ENCODE measurements at places on chromosomes 2 and 18.

GRCh38 chr2:218271487-218271797 is 1.1 kb downstream of the PNKD start:
- no peak for DNase-seq

DNA sequence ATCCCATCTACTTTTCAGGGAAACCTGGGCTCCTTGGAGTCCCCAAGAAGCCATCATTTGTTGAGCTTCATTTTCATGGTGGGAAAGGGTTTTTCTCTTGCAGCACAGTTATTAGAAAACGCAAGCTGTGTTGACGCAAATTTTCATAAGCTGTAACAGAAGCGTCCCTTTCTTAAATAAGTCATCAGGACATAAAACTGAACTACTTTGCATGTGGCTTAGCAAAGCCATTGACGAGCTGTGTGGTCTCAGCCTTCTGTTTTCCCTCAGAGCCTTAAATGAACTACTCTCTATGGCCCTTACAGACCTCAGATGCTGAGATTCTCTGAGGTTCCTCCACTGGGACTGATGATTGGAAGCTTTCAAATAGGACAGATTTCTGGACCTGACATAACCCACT is 85.1 kb downstream of the ARL4C start:
- no peak for DNase-seq

- no peak for DNase-seq
These were observed 6.1 kb upstream of the INO80B start for GRCh38 chr2:74448771-74449170.

GRCh38 chr2:235854276-235854675 is 313.9 kb downstream of the GBX2 start:
- DNase-seq, result no peak

DNA sequence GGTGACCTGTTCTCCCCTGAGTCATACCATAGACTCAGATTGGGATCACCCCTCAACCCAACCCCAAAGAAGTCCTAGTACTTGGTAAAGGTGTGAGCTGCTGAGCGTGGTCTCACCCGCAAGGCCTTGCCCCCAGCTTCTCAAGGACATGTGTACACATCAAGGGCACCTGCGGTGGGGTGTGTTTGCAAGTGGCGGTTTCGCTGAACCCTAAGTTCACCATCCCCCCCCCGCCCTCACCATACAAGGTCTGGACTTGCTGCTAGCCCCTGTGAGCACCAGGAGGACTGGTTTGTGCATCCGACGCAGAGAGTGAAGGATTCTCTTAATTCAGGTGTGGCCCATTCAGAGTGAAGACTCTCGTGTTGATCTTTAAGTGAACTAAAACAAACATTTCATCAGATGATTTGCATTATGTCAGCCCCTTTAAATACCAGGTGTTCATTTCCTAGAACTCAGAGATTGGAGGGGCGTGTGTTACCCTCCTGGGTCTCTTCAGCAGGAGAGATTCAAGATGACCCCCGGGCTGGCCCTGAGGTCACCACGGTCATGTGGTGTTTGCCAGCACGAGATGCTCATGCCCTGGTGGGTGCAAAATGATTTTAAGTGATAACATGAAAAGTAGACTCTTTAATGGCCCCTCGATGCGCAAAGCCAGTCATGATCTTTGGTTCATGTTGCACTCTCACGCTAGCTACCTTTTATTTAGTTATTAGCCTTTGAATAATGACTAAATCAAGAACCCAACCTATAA is 27.8 kb downstream of the MTERF4 start:
- no peak for DNase-seq

DNA sequence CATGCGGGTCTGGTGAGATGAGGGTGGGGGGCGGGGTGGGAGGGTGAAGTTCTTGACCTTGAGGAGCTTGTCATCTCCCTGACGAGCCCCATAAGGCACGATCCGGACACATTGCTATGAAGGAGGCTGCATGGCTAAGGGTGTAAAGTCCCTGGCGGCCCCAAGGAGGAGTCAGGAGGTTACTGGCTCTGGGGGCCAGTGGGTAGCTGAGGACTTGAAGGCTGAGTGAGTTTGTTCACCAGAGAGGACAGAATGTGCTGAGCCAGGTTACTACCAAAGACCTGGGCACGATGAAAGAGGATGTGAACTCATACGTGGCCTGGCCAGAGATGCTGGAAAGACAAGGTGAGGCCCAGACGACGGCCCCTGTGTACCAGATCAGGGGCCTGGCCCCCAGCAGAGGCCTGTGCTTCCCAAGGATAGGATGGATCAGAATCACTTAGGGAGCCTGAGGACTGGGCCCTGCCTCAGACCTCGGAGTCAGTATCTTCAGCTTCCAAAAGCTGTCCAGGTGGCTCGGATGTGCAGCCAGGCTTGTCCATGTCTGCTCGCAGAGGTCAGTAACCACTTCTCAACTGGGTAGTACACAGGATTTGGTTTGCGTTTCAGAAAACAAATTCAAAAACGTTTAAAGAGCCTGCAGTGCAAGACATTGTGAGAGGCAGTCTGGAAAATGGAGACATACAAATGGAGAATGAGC is 110.9 kb downstream of the RNF144A start:
- DNase-seq, result no peak

GRCh38 chr2:65212115-65212514 is 15.5 kb upstream of the ACTR2 start:
- no peak for DNase-seq

- DNase-seq, result peak; percentile 77
These were observed 23.9 kb upstream of the CCDC68 start for GRCh38 chr18:54983041-54983686.

DNA sequence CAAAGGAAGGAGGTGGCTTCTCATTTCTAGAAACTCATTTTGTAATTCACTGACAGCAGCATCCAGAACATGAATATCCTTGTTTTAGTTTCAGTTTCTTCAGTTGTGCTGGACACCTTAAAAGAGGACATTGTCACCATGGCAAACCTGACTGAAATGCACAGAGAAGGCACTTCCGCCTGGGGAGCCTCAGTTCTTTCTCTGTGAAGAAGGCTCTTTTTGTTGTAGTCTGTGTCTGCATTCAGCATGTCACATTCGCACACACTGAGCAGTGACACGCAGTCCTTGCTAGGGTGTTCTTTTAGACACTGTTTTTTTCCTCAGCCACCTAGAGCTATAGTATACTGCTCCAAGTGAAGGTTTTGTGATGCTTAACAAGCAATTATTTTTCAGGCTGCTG is 9.5 kb upstream of the RPRM start:
- DNase-seq, result no peak

DNA sequence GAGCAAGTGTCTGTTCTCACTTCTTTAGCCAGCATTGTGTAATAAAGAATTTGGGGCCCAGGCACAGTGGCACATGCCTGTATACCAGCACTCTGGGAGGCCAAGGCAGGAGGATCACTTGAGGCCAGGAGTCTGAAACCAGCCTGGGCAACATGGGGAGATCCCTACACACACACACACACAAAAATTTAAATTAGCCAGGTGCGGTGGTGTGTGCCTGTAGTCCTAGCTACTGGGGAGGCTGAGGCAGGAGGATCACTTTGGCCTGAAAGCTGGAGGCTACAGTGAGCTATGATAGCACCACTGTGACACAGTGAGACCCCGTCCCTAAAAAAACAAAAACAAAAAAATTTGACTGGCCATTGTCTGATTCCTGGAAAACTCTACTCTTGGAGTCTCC is 8.3 kb downstream of the REV1 start:
- DNase-seq, result no peak

DNA sequence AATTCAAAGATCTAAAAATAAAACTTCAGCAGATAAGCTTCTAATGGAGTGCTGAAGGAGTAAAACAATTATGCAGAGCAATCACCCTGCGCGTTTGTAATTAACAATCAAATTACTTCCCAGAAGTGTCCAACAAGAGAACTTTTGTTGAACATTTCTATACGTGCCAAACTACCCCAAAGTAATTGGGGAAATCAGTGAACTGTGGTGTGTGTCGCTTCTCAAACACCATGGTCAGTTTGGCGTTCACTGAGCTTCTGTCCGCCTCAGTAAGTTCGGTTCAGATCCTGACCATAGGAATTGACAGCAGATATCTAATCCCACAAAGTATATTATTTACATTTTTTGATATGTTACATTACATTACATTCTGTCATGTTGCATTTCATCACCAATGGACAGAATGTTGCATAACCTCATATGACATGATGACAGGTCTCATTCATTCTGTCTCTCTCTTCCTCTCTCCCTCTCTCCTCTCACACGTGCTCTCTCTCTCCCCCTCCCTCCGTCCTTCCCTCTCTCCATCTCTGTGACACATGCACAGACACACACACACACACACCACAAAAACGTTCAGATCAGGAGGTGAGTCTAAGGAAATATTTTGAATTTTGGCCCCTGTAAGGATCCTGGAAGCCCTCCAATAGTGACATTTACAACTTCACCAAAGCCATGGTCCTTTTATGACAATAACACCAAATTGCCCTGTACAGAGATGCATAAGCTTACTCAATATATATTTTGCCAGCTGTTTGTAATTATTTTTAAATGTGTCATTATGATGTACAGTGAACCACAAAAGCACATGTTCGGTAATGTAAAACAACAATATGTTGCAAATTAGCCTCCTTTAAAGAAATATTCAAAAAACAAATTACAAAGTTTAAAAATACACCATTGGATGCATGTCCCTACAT is 269.2 kb downstream of the FIGN start:
- no peak for DNase-seq

GRCh38 chr2:223894009-223894408 is 51.1 kb downstream of the WDFY1 start:
- no peak for DNase-seq

GRCh38 chr2:240232264-240232915 is 91.9 kb upstream of the OTOS start:
- no peak for DNase-seq

DNA sequence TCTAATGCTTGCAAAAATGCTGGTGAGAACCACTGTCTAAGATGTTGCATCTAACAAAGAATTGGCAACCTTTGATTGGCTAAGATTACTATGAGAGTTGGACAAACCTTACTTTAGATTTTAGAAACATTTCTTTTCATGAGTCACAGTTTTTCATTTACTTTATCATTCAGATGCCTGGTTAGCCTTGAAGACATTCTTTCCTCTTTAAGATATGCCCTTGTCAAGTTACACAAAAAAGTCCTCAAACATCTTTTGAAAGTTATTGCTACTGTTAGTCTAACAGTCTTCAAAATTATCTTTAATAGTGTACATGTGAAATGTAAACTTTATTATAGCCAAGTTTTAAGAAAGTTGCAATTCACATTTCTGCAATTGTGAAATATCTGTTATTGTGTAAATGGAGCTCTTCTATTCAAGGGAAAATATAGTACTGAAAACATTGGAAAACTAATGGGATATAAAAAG is 276.3 kb downstream of the RND3 start:
- DNase-seq, result no peak

- DNase-seq, result no peak
These were observed 8.9 kb downstream of the TFPI start for GRCh38 chr2:187545238-187545751.

GRCh38 chr2:3754795-3755194 is 51.4 kb downstream of the DCDC2C start:
- DNase-seq, result no peak

DNA sequence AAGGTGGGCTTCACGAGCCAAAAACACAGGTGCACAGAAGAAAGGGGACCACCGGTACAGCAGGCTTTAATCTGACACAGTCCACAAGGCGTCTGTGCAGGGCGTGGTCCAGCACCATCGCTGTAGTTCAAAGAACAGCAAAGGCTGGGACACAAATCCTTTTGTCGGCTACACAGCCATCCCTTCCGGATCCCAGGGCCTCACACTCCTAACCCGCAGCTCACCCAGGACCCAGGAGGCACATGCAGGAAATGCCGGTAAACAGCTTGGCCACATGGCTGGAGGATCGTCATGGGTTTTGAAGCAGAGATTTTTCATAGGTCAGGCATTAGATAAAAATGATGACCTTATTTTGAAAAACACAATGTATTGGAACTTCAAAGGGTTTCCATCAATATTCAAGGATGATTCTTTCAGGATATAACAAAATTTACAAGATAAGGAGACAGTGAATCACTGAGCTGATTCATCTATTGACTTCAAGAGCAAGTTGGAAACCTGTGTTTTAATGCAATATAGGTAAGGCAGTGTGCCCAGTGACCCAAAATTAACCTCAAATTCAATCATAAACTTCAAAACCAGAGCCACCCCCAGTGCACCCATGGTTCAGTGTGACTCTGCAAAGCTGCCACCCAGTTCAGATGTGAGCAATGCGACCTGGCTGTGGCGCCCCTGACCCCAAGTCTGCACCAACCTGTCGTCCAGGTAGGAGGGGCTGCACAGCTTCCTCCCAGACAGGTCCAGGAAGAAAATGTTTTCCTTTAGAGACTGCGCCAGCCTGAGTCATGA is 74.4 kb downstream of the TMEM18 start:
- no peak for DNase-seq

DNA sequence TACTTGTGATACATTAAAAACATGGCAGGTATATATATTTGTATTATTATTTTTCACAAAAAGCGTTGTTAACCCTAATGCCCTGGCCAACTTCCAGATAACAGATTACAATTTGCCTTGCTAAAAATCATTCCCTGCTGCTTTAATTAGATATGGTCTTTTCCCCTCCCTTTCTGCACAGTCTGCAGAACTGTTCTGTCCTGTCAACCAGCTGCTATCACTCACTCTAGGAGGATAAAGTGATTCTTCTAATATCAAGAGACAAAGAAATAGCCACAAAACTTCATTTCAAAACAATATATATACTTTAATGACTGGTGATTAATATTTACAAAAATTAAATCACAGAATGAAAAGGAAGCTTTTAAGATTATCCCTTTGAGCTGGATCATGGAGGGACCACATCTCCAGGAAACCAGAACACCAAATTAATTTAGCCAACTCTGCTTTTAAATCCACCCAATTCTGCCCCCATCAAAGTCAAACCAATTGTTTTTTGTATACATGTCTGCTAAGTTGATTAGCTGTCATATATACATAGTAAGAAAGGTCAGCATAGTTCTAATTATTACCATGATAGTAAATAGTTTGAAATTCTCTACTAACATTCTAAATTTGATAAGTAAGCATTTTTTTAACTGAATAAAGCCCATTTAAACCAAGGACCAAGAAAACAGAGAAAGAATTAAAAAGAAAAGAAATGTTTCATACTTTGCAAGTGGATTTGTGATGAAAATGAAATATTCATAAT is 55.7 kb downstream of the RND3 start:
- DNase-seq, result no peak

GRCh38 chr2:231161877-231162329 is 36.5 kb upstream of the ARMC9 start:
- DNase-seq, result no peak

Measured in hematopoietic multipotent progenitor cell treated with erythropoietin and hydrocortisone succinate and interleukin-3 and kit ligand, for 15 days (in vitro differentiated cells).